NT2/D1 (cell line): ENCODE measurements at places on chromosomes 3 and 15.

DNA sequence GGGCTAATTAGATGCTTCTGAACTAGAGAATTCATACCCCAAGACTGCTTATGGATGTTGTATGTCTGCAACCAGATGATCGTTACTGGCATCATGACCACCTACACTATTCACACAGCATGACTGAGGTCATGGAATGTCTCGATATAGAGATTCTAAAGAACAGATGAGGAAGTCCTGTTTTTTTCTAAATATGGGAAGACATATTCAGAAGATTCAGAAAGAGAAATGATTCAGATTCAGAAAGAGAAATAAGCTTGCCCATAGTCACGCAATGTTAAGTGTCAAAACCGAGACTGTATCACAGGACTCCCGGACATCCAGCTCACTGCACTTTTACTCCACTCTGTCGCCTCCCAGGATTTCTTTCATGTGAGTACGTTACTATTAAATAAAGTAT, 136.2 kb downstream of the TPRG1 start:
- DNase-seq, result no peak

GRCh38 chr15:41804361-41804760, 23.5 kb upstream of the JMJD7 start:
- DNase-seq, result no peak

DNA sequence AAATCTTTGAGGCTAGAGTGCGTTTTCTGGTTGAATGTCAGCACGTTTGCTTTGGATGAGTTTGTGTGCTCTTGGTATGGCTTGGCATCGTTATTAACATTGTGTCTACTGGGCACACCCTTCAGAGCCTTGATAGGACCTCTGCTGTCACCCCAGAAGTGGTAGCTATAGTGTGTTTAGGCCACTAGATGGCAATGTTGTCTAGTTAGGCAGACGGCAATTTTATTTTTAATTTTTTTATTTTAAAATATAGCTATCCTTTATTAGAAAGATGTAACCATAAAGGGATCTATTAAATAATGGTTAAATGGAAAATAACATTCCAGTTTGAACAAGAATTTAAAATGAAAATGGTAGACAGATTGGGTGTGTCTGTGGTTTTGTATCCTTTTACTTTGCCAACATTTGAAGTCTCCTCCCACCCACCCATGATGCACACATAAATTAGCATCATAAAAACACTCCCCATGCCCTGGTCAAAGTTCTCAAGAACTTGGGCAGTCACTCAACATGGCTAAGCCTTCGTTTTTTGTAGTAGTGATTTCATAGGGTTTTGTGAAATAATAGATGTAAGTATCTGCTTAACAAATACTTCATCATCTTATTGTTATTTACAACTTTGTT, 200.7 kb downstream of the KCNH8 start:
- peak; percentile 13 for DNase-seq

DNA sequence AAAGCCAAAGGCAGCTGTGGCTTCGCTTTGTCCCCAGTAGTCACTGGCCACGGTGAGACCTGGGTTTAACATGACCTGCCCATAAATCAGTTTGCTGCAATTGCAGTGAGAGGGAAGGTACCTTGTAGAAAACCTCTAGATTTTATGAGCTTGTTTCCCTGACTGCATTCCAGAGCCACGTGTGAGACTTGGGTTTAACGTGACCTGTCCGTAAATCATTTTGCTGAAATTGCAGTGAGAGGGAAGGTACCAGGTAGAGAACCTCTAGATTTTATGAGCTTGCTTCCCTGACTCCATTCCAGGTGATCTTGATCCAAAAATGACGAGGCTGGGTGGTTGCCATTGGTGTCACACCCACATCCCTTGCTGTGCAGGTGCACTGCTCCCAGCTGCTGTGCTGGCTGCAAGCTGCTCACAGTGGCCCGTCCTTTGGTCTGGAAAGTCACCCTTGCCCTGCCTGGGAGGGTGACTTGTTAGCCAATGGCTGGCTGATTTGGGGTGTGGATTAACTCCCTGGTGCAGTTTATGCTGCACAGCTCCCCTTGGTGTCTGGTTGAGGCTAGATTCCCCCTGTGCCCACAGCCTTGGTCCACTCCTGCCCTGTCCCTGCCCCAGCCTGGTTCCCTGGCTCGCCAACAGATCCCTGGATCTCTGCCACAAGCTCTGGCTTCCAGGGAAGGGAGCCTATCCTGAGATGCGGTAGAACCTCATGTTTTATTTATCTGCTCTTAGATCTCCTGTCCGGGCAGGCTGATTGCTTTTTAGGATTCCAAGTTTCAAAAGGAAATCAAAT, 192.7 kb upstream of the CTDSPL start:
- no peak for DNase-seq

DNA sequence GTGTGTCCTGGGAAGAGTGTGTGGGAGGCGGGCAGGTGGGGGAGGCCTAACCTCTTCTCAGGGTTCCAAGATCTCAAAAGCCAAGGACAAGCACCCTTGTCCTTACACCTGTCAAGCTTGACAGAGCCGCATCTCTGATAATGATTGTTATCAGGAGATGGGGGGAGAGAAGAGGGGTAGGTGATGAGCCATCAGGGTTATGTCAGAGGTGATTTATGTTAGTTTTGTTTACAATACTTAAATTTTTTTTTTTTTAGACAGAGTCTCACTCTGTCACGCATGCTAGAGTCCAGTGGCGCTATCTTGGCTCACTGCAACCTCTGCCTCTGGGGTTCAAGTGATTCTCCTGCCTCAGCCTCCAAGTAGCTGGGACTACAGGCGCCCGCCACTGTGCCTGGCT, 7.4 kb upstream of the NCBP2 start:
- DNase-seq, result no peak

DNA sequence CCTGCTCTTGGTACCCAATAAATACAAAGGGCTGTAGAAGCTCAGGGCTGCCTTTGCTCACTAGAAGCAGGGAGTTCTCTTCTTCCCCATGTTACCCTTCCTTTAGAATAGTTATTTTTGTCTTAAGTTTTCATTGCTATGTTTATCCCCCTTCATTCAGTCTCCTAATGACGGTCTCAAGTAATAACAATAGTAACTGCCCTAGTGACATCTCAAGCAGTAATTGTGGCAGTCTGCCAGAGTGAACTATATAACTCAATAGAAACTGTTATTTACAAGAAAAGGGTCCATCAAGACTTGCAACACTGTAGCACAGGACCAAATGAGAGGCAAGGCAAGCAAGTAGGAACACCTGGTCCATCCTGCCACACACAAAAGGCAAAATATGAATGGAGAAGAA, 32.5 kb upstream of the SIN3A start:
- no peak for DNase-seq

GRCh38 chr3:10615715-10616114, 110.3 kb upstream of the ATP2B2 start:
- DNase-seq, result no peak

GRCh38 chr3:52679811-52680210, 5.9 kb downstream of the PBRM1 start:
- no peak for DNase-seq

- DNase-seq, result no peak
Observed at GRCh38 chr15:66581972-66582537, 16.3 kb upstream of the LCTL start.

DNA sequence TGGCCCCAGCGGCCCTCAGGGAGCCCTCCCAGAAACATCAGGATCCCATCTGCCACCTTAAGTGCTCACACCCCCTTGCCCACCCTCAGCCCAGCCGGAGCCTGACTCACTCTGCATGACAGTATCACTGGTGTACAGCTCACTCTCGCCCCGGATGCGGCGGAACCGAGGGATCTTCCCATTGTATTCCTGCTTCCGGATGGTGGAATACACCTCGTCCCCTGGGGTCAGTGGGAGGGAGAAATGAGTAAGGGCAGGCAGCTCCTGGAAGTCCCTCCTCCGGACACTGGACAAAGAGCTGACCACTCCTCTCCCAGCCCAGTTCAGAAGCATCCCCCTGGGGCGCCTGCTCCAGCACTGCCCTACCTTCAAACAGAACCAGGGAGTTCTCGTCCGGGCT, 16.5 kb downstream of the SEMA7A start:
- DNase-seq, result no peak

DNA sequence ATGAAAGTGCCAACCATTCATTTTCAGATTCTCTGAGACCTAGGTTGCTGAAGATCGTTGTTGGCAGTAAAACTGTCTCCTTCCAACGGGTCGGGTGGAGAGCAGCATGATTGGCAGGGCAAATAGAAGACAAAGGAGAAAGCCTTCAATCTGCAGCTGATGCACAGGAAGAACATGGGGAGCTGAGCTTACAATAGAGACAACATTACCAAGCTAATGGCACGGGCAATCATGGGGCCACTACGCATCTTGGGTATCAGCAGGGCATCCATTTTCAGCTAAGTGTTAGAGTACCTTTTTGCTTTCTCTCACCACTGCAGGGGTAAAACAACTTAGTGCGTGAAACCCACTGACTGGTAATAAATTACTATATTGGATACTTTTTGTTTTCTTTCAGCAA, 114.8 kb downstream of the WDR72 start:
- DNase-seq, result no peak

GRCh38 chr3:71528816-71529215, 54.7 kb downstream of the FOXP1 start:
- no peak for DNase-seq

DNA sequence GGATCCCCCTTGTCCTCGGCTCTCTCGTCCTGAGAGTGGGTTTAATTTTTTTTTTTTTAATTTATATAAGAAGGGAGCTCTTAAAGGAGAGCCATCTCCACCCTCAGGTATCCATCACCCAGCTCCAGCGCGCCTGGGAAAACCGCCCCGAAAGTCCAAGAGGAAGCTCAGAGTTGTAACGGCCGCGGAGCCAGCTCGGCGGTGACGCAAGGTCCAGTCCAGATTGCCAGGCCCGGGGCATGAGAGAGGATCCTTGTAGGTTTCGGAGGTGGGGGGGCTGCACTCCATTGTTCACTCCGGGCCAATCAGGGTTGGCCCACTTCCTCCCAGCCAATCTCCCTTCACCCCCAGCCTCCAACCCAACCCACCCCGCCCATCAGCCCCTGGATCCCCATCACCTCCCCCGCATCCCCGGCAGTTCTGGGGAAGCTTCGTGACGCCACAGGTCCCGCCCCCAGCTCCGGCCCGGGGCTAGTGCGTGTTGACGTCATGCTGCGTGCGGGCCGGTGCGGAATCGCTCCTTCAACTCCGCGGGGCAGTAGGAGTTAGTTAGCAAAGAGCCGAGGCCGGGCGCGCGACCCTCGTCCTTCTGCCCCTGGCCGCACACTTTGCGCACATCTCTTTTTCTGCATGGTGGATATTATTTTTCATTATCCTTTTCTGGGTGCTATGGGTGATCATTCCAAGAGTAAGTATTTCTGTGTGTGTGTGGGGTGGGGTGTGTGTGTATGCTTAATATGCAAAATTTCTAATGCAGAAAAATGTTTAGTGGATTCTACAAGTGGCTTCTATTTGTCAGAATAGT, at the start of gene ISL2:
Gene ISL2, plus strand, starts transcription at position 520 of the 805 bp plus-strand sequence. Its CDS starts 111 bp downstream, at position 631.
- DNase-seq, result peak; percentile 82

GRCh38 chr15:74789171-74789631, 7.3 kb downstream of the CSK start:
- no peak for DNase-seq

DNA sequence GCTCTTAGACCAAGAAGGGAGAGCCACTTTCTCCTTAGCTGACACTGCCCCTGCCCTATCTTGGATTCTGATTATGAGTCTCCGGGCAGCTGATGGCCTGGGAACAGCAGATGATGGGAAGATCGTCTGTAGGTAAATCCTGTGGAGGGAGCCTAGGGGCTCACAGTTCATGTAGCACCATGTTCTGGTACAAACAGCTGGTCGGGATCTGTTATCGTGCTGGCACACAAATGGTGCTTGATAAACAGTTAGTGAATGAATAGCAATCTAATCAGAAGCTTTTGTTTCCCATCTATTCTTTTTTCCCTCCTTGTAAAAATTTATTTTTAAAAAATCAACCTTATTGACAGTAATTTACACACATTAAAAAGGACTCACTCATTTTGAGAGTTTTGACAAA, 26.8 kb downstream of the CDCP1 start:
- no peak for DNase-seq

DNA sequence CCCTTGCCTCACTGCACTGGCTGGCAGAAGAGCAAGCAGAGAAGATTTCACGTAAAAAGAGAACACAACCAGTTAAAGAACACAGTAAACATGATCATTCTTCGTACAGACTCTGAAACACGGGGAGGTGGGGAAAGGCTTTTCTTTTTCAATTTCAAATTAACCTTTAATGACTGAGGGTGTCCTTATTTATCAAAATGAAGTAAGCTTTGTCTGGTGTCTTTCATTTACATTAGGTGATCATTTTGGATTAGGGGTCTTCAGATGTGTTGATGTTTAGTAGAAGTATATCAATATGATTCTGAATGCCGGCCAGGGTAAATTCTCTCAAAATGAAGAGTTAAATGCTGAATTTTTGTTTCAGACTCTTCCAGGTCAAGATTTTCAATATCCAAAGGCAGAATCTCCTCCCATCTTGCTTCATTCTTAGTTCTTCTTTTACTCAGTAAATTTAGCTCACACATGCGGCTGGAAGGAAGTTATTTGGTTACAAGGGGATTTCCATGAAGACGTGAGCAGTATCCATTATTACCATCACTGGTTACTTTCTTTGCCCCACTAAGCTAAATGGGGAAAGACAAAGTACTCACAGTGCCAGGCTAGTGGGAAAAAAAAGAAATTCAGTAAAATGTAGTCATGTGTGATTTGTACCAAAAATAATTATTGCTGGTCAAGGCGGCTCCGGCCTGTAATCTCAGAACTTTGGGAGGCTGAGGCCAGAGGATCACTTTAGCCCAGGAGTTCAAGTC, 272.2 kb upstream of the NR2F2 start:
- no peak for DNase-seq

- no peak for DNase-seq
Observed at GRCh38 chr3:126954141-126954842, 28.6 kb upstream of the PLXNA1 start.

DNA sequence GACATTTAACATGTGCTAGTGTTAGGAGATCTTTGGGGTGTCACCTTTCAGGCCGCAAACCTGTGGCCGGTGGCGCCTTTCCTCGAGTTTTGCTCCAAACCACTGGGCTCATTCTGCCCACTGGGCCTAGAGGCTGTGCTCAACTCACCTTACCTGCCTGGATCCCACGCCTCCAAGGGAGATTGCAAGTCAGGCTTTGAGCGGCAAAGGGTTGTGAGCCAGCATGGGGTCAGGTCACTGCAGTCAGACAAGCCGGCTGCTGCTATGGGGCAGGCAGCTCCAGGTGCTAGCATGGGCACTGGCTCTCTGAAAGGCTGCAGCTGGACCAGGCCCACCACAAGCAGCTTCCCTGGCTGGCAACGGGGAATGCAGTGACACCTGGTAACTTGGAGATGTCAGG, 265.5 kb downstream of the ZBBX start:
- no peak for DNase-seq

DNA sequence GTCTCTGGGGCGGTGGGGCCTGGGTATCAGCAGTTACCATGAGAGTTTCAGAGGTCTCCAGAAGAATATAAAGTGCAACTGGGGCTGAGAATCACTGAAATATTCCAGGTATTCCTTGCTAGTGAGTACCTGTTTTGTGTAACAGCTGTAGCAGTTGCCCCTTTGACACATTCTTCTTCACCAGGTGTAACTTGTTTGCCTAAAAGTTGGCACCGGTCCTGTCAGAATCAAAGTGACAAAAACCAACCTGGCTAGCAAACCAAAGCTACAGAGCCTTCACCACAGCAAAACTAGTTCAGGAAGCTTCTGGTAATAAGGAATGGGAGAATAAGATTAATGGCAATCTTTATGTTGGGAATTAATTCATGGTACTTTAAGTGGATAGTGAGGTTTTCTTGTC, 296.0 kb downstream of the NAALADL2 start:
- DNase-seq, result no peak

- DNase-seq, result no peak
Observed at GRCh38 chr3:140166861-140167599, 232.0 kb downstream of the CLSTN2 start.
